COLO829 (cell line): ENCODE measurements at places on chromosomes 2 and 18.

DNA sequence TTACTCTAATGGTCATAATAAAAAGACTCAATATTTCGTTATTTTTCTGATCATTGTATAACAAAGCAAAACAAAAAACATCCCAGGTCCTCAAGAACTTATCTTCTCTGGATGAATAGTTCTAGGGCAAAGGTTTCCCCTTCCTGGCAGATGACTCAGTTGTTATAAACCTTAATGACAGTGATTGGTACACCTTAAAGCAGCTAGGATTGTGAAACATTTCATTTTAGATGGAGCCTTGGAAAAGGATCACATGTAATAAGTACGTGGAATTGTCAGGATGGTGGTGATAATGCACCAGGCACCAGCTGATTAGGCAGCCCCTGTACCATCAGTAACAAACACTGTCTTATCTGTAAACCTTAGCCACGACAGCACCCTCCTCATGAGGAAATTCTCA, 47.2 kb downstream of the MEP1B start:
- no peak for DNase-seq

GRCh38 chr18:77123320-77124231, 9.0 kb downstream of the MBP start:
- DNase-seq, result no peak

DNA sequence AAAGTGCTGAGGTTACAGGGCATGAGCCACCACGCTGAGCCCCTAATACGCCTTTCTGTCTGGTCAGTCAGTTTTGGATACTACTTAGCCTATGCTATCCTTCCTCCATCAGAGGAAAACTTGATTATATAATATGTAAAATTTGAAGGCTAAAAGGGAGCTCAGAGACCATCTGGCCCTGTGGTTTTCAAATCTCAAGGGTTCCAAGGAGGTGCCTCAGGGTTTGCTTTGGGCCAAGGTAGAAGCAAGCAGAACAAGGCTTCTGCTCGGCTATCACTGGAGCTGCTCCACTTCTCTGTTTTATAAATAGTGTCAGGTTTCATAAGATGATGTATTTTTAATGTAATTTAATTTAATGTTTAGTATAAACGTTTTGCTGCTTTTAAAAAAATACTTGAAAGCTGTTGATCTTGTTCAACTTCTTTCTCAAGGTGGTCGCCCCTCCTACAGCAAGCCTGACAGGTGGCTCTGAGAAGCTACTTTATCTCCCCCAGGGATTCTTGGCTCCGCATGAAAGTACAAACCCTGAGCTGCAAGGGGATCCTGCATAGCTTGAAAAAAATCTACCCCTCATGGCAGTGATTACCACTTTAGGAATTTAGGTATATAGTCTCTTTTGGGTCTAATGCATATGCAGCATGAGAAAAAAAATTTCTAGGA, 290.3 kb downstream of the CNTNAP5 start:
- no peak for DNase-seq

GRCh38 chr2:169009865-169010579, 21.1 kb downstream of the ABCB11 start:
- DNase-seq, result no peak

DNA sequence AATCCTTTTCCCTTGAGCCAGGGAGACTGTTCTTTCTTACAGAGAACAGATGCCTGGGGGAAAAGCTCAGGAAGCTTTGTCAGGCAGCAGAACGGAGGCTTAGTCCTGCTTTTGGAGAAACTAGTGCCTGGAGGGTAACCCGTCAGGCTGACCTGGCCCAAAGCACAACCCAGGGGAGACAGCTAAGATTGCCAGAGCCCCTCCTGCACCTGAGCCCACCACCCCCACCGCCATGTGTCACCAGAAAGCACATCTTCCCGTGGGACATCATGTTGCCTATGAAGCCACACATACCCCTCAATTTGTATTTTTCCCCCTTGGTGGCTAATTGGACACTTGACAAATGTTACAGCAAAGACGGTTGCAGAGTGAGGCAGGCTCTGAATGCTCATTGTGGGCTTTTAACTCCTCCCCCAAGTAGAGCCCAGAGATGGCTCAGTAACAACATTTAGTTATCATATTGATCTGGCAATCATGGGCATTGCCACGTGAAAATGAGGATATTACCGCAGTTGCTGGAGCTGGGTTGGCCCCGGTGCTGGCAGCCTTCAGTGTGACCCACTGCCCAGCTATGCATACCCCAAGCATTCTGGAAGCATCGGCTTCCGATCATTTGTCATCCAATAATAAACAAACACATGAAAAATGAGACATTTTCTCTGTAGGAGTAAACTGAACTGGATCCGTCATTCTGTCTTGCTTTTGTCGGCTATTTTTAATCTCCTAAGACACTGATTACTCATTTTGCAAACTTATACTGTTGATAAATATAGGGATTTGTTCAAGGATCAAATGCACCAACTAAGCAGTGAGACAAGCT, 229.5 kb downstream of the ATAD2B start:
- no peak for DNase-seq

DNA sequence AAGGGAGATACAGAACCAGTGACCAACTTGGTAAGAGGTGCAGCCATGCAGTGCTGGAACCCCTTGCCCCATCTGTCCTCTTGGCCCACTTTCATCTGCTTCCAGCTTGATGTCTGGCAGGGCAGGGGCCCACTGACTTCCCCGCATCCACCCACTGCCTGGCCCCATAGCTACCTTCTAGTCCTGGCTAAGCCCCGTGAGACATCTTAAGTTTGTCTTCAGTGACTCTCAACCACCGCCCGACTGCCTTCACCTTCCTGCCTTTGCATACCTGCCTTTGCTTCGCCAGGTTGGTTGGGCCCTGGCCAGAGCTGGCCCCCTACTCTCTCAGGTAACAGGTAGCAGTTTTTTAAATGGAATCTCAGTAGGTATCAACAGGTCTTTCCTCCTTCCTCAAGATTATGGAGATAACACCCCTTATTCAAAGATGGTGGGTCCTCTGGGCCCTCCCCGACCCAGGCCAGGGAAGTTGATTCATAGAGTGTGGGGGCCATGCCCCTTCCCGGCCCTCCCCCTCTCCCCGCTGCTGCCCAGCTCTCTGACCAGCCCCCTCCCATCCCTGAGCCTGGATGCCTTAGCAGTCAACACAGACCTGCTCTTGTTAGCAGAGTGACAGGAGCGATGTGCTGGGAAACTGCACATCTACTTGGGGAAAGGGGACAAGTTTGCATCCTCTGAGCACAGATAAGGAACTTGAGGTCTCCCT, 2.8 kb downstream of the ARID5A start:
- no peak for DNase-seq

DNA sequence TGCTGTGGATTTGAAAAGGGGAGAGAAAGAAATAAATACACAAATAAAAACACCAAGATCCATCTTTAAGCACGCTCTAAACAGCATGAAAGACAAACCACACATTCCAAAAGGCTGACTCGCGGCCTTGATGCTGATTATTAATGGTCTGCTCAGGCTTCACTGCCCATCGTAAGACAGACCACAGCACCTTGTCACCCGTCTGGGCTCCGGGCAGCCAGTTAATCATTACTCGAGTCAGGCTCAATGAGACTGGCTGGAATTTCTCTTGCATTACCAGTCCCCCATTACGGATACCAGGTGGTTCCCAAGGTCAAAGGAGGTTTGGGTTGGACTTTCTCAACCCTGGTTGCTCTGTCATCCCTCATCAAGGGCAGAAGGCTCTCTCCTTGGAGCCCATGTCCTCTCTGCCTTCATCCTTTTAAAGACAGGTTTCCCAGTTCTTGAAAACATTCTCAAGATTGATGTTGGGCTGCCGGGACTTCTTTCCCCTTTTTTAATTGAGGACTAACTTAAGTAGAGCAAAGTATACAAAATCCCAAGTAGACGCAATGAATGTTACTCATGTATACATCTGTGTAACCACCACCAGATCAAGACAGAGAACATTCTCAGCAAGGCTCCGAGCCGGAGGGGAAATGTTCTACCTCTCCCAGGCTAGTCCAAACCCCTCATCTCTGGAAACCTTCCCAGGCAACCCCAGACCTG, 8.1 kb downstream of the SMAD7 start:
- peak; percentile 84 for DNase-seq

DNA sequence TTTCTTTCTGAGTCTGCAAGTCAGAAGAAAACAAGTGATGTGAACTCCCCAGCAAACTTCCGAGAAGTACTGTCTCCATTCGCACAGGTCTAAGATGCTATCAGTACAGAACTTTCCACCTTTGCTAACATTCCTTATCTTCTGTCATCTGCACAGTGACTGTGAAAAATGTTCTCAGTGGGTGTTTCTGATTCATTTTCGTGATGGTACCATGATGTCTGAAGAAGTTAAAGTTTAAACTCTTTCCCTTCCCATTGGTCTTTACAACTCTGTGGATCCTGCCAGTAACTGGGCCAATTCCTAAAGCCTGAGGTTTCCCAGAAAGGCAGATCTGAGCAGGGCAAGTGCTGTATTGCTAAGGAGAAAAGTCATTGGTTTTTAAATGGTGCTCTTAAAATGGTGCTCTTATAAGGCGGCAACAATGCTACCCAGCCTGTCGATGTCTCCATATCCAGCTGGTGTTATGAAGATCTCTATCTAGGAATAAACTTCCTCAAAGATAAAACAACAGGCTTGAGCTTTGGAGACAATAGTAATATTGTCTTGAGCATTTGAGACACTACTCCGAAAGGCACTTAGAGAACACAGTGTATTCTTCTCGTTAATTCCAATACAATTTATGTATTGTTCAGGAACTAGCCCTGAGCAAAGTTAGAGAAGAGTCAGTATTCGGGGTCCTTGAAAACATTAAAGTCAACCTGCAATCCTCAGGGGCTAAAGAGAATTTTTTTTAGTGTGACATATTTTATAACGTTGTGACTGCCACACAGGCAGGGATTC, 232.3 kb downstream of the OSR1 start:
- peak; percentile 57 for DNase-seq

DNA sequence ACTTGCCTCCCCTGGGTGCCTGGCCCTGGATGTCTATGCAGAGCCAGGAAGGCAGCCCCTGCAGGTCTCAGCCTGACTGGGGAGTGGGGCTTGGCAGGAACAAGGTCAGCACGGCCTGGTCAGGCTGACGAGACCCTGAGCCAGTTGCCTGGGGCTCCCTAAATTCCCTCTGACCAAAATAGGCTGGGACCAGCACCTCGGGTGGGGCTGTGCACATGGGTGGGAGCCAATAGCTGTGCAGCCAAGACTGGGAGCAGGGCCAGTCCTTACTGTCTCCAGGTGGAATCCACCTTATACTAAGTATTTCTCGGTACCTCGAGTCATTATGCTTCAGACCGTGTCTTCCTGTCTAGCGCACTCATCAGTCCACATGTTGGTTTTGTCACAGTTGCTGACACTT, 11.4 kb upstream of the IL1R2 start:
- DNase-seq, result no peak

GRCh38 chr2:227888289-227888688, 16.9 kb downstream of the DAW1 start:
- no peak for DNase-seq

DNA sequence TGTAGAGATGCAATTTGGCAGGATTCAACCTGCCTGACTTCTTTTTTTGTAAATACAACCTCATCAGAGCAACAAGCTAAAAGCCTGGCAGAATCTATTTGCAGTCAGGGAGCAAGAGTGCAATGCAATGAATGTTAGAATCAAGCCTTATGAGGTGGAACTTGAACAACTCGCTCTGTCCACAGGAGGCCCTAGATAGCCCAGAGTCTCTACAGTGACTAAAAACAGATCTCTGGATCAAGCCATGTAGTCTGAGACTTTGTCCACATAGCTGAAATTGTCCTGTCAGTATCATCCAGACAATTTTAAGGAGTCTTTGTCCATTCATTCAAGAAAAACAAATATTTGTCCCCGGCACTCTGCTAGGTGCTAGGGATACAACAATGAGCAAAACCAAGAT, 32.0 kb upstream of the CDK5R2 start:
- DNase-seq, result no peak

DNA sequence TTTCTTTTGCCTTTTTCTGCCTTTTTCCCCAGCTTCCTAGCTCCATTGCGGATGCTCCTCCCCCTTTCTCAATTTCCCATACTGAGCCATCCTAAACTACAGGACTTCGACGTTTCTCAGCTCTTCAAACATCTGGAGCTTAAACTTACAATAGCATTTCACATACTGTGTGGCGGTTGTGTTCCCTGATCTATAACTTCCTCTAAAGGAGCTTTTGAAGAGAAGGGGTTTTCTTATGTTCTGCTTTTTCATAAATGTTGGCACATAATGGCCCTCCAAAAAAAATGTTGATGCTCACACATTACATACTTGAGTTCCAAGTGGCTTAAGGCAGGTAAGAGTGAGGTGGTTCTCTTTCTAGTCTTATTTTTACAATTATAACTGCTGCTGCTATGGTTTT, 87.4 kb downstream of the RNF144A start:
- DNase-seq, result no peak

DNA sequence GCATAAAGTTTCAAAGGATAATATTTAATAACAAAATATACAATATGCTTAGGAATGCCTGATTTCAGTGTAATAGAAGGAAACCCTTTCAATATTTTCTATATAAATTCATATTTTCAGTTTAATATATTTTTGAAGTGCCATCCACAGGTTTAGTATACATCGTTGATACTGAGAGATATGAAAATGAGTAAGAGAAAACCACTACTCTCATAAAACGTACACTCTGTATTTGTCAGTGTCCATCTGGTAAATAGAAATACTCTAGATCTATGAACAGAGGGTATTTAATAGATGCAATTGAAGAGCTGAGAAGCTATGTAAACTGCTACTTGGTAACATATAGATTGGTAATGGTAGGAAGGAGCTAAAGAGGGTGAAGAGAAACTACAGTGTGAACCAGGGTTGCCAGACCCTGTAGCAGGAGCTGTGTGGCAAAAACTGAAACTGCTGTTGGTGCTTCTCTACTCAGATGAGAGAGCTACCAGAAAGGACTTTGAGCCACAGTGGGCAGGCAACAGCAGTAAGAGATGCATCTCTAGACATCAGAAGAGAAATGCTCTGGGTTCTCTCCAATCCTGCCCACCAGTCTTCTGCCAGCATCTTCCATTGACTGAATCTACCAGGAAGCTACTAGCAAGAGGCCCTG, 187.4 kb downstream of the CCDC102B start:
- no peak for DNase-seq

DNA sequence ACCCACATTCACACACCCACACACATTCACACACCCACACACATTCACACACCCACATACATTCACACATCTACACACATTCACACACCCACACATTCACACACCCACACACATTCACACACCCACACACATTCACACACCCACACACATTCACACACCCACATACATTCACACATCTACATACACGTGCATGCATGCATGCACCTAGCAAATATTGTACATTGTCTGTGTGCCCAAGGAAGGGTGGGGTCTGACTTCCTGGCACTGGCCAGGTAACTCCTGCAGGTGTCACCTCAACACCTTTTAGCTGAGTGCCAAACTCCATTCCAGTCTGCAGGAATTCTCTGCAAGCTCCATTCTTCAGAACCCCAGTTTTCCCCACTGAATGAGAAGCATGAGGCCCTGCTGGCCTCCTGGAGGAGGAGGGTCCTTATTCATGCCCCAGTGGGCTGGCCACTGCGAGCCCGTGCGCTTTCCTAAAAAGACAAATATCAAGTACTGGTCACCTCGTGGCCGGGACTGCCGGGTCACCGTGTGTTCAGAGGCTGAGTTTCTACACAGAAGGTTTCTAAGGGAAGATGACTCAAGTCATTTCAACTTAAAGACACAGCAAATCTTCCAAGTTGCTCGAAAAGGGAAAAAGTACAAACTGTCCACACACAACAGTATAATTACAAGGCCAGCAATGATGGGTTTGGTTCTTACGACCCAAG, 131.5 kb downstream of the HDAC4 start:
- DNase-seq, result no peak
